Stomach (tissue), 19 donors: ENCODE measurements at places on chromosomes 13 and 19.

- H3K36me3 ChIP-seq: no peaks in the 10 kb centered on the region
- H3K27ac ChIP-seq: no peak overlapping the region
- peaks cover 24% of the 10 kb centered on the region for H3K27me3 ChIP-seq
- no peak overlapping the region for H3K4me3 ChIP-seq
Measured at GRCh38 chr13:112938680-112939079, 30.3 kb upstream of the MCF2L start.

DNA sequence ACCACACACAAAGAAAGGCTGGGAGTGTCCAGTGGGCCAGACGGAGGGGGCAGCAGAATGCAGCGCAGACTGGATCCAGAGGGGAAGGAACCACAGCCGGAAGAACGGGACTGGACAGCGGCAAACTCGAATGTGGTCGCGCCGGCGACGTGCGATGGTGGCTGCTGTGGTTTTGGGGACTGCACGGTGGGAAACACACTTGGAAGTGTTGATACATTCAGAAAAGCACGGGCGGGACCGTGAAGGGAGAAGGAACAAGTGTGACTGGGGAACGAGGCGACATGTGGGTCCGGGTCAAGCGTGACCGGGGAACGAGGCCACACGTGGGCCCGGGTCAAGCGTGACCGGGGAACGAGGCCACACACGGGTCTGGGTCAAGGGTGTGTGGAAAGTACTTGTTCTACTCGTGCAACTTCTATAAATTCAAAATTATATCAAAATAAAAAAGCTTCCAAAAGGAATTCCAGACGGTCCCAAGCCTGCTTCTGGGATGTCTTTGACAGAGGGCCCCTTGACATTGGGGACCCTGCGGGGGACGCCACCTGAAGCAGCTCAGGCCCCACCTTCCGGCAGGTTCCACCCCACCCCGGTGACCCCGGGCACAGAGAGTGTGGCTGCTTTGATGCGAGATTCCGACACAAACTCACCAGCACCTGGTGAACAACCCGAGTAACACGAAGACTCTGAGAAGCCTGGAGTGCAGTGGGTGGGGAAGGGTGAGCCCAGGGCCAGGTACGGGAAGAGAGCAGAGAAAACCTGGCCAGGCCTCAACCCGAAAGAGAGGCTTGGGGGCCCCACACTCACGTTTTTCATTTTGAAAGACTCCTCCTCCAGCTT lies 25.1 kb upstream of the C13orf46 start:
- peaks cover 9% of the 10 kb centered on the region for H3K4me1 ChIP-seq
- no peak overlapping the region for H3K4me3 ChIP-seq
- no peak for DNase-seq
- peak overlapping the region; percentile 38 for H3K27ac ChIP-seq
- no peaks in the 10 kb centered on the region for H3K27me3 ChIP-seq
- H3K36me3 ChIP-seq: peaks cover 37% of the 10 kb centered on the region

DNA sequence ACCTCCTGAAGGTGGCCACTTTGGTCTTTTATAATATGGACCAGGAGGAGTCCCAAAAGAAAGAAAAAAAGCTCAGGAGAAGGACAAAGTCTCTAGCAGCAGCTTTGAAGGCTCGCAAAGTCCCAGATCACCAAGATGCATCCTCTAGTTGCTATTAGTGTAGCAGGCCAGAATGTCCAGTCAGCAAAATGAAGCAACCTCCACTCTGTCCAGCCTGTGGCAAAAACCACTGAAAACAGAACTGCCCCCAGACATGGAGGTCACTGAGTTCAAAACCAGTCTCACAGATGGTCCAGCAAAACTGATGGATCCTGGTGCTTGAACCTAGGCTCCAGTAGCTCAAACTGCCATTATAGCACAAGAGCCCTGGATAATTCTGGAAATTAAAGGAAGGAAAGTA lies 10.4 kb downstream of the LILRB4 start:
- DNase-seq: no peak
- no peak overlapping the region for H3K4me3 ChIP-seq
- H3K4me1 ChIP-seq: no peaks in the 10 kb centered on the region
- no peak overlapping the region for H3K27ac ChIP-seq

DNA sequence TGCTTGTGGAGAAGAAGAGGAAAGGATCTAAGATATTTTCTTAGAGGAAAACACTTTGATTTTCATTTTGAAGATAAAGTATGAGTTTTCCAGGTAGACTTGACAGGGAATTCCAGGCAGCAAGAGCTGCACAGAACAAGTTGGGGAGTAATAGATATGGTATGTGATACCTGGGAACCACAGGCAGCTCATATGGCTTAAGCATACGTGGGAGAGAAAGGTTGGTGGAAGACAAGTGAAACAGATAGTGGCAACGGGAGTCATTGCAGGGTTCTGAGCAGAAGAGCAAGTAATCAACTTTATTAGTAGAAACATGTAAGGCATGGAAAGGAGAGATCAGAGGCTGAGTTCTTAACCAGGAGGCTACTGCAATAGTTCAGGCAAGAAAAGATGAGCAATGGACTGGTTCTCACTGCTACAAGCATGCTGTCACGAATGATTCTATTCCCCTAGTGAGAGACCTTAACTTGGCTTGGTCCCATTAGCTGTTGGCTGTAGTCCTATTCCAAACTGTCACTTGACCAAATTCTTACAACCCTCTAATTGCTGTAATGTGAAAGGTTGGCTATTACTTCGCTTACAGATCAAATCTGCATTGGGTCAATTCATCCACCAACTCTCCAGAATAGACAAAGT lies 217.9 kb downstream of the VWA8 start:
- H3K4me3 ChIP-seq: no peak overlapping the region
- DNase-seq: no peak
- no peaks in the 10 kb centered on the region for H3K27me3 ChIP-seq
- no peaks in the 10 kb centered on the region for H3K36me3 ChIP-seq
- no peak overlapping the region for H3K27ac ChIP-seq
- H3K4me1 ChIP-seq: no peaks in the 10 kb centered on the region

- H3K27me3 ChIP-seq: no peaks in the 10 kb centered on the region
- DNase-seq: no peak
- H3K27ac ChIP-seq: no peak overlapping the region
Measured at GRCh38 chr19:21047716-21048115, 27.3 kb downstream of the ZNF430 start.

- H3K27ac ChIP-seq: no peak overlapping the region
- no peak for DNase-seq
- no peak overlapping the region for H3K4me3 ChIP-seq
- no peaks in the 10 kb centered on the region for H3K4me1 ChIP-seq
- H3K36me3 ChIP-seq: no peaks in the 10 kb centered on the region
Measured at GRCh38 chr13:46884531-46884930, 12.3 kb downstream of the HTR2A start.

- DNase-seq: peak; percentile 30
- H3K36me3 ChIP-seq: no peaks in the 10 kb centered on the region
- no peak overlapping the region for H3K4me3 ChIP-seq
Measured at GRCh38 chr13:103839460-103839859, 773.2 kb upstream of the SLC10A2 start.

DNA sequence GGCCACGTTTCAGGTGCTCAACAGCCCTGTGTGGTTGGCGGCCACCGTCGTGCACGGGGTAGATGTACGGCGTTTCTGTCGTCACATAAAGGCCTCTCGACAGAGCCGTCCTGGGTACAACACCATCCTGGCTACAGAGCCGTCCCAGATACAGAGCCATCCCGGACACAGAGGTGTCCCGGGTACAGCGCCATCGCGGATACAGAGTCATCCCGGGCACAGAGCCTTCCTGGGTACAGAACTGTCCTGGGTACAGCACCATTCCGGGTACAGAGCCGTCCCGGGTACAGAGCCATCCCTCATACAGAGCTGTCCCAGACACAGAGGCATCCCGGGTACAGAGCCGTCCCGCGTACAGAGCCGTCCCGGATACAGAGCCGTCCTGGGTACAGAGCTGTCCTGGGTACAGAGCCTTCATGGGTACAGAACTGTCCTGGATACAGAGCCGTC lies 222.7 kb upstream of the SOX1 start:
- H3K27ac ChIP-seq: no peak overlapping the region
- no peak for DNase-seq
- H3K27me3 ChIP-seq: no peaks in the 10 kb centered on the region
- no peaks in the 10 kb centered on the region for H3K36me3 ChIP-seq
- H3K4me1 ChIP-seq: no peaks in the 10 kb centered on the region

- H3K36me3 ChIP-seq: peaks cover 51% of the 10 kb centered on the region
- no peaks in the 10 kb centered on the region for H3K27me3 ChIP-seq
- no peak for DNase-seq
- peaks cover 8% of the 10 kb centered on the region for H3K4me1 ChIP-seq
- H3K4me3 ChIP-seq: no peak overlapping the region
Measured at GRCh38 chr19:2731181-2731995, 8.4 kb downstream of the SLC39A3 start.
